Activated naive CD4-positive, alpha-beta T cell treated with anti-CD3 and anti-CD28 coated beads for 36 hours (primary cell): ENCODE measurements at places on chromosomes 12 and 14. TPM values are rescaled to one million over a fixed set of nuclear protein-coding genes. Genes with fewer than 3 reads are reported as not detected.

Gene SLC2A3
- total RNA-seq = 394 TPM

Gene CLEC4E
- total RNA-seq = not detected

Gene ZNF10
- 6.0 TPM for total RNA-seq

Gene GPN3
- 59.8 TPM for total RNA-seq

Gene TPH2
- not detected for total RNA-seq

Gene PROX2
- 0.41 TPM for total RNA-seq

Gene BCL11B
- 71.9 TPM for total RNA-seq

Gene CDCA3
- 108 TPM for total RNA-seq

Gene SSTR1
- total RNA-seq = not detected

Gene AQP5
- total RNA-seq = not detected

Gene AP1G2
- 216 TPM for total RNA-seq

Gene FAM90A1
- 0.30 TPM for total RNA-seq

Gene TAS2R19
- 0.98 TPM for total RNA-seq

Gene SYCP3
- total RNA-seq = not detected

Gene MIP
- not detected for total RNA-seq
